ENCODE measurements at places on chromosomes 13 and 19.

- DNase-seq, result no peak
Observed at GRCh38 chr19:54179921-54180461, 7.0 kb upstream of the TMC4 start.

- no peak for DNase-seq
Observed at GRCh38 chr19:39419003-39419402, 6.5 kb downstream of the PLEKHG2 start.

DNA sequence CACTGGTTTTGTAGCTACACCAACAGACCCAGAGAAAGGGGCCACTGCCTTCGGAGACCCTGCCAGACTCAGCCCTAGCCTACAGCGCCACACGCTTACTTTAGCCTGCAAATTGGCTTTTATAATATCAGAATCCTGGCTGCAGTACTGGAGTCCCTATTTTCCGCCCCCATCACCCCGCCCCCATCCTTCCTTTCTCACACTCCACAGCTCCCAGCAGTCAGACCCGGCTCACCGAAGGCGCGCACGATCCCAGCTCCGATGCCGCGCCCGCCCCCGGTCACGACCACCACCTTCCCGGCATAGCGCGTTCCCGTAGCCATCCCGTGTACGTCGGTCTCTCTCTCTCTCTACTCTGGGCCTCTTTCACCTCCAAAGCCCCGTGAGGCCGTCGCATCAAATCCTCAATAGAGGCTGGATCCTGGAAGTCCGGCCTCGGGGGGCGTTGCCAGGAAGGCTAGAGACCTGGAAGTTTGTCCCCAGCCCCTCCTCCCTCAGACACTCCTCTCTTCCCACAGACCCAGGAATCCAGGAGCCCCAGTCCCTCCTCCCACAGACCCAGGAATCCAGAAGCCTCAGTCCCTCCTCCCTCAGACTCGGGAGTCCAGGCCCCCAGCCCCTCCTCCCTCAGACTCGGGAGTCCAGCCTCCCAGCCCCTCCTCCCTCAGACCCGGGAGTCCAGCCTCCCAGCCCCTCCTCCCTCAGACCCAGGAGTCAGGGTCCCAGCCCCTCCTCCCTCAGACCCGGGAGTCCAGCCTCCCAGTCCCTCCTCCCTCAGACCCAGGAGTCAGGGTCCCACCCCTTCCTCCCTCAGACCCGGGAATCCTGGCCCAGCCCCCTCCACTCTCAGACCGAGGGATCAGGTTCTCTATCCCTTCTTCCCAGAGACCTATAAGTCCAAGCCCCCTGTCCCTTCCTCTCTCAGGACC is at the start of gene HSD17B14:
TSS of gene HSD17B14 (minus strand) at position 403 of the 929 bp plus-strand sequence. CDS start at position 323, 80 bp downstream.
- peak; percentile 83 for DNase-seq

DNA sequence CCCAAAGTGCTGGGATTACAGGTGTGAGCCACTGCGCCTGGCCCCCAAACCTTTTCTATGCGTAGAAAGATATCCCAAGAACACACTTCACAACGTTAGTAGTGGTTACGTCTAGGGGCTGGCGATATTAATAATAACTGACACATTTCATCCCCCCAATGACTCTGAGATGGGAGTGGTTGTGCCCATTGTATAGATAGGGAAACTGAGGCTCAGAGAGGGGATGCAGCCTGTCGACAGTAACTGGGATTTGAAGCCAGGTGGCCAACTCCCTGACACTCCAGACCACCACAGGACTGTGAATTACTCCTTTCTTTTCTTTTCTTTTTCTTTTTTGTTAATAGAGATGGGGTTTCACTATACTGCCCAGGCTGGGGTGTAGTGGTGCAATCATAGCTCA is 25.3 kb upstream of the PTPRS start:
- DNase-seq, result no peak

GRCh38 chr19:3183721-3184641 is 1.7 kb upstream of the NCLN start:
- no peak for DNase-seq

- no peak for DNase-seq
Observed at GRCh38 chr13:32828711-32829110, 187.5 kb upstream of the KL start.
